ENCODE measurements at places on chromosomes 4 and X.
A peak's percentile ranks its signal among the peaks of the same experiment; 100 is the strongest.

GRCh38 chrX:40380655-40381488 is 199.9 kb upstream of the ATP6AP2 start:
- DNase-seq = no peak

DNA sequence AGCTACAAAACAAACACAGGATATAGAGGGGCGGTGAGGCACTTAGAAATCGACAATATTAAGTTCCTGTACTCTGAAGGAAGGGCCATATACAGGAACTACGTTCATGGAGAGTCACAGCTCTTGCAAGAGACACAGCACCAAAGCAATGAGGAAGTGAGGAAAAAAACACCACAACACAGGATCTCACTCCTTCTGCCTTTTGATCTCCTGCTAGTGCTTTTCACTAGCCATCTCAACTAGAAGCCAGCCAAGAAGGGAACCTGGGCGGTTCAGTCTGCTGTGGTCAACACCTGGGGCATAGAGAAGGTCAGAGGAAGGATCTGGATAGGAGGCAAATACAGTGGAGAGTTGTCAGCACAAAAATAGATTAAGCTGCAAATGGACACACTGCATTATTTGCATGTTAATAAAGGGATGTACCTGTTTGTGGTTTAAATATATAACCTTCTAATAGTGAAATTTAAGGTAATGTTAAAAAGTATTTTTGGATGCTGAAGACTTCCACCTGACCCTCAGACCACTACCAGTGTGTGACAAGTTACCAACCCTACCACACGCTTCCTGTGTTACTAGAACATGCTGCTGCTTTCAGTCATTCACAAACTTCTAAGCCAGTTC is 104.6 kb downstream of the DTHD1 start:
- DNase-seq = peak; percentile 69

GRCh38 chr4:81498551-81499099 is 26.9 kb upstream of the RASGEF1B start:
- no peak for DNase-seq

GRCh38 chrX:15674514-15674840 is 9.9 kb upstream of the CLTRN start:
- DNase-seq = no peak

DNA sequence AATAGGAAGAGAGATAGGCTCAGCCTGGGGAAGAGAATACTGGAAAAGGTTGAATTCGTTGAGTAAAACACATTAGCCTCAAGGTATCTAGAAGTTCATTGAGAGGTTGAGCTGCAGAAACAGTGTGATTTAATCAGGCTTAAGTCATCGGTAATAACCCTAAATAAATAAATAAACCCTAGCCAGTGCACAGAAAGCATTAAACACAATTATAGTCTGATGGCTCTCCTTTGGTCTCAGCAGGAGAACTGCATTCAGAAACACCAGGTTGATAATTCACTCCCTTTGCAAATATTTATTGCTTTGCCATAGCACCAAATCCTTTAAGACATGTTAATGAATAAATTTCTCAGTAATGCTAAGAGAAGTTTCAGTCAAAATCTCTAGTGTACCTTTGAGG is 9.6 kb downstream of the DCX start:
- DNase-seq = no peak

GRCh38 chrX:111039606-111040005 is 56.4 kb upstream of the PAK3 start:
- DNase-seq = no peak

GRCh38 chr4:88967883-88968331 is 89.1 kb downstream of the FAM13A start:
- DNase-seq = no peak

- DNase-seq = no peak
Measured at GRCh38 chrX:124555036-124555595, 208.8 kb downstream of the SH2D1A start.

- DNase-seq = peak; percentile 84
Measured at GRCh38 chr4:124018383-124019317, 622.1 kb downstream of the SPRY1 start.

- DNase-seq = no peak
Measured at GRCh38 chr4:38084877-38085711, 124.9 kb downstream of the PTTG2 start.

- peak; percentile 42 for DNase-seq
Measured at GRCh38 chr4:150209140-150209829, 131.0 kb downstream of the DCLK2 start.

- DNase-seq = peak; percentile 66
Measured at GRCh38 chrX:10014462-10015354, 47.5 kb downstream of the CLDN34 start.

DNA sequence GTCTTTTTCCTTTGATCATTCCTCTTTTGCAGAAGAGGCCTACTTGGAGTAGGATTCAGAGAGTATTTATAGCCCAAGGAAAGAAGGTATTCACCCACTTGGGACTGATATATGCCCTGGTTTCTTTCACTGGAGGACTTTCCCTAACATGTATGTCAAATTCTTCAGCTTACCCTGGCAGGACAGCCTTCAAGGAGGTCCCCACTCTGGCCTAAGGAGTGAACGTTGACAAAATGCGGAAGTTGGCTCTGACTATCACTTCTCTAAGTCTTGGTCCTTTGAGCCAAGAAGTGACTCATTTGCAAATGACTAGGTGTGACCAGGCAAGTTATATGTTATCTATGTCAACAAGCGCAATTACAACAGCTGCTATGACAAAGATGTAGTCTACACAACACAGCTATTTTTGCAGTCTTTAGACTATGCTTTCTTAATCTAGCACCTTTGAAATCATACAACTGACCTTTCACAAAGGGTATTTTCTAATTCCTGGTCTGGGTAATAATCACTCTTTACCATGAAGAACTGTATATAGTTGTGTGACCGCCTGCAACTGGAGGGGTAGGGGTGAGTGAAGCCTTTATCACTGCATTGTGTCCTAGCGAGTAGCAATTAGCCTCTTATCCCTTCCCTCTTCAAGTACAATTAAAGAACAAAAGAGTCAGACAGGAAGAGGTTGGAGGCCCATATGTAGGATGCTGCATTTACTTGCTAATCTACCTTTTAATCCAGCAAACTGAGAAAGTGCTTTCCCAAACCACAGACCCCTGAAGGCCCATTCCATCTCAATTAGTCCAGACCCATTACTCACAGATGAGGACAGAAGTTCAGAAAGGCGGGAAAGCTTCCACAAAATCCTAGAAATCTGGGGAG is 50.1 kb downstream of the RASGEF1B start:
- no peak for DNase-seq

DNA sequence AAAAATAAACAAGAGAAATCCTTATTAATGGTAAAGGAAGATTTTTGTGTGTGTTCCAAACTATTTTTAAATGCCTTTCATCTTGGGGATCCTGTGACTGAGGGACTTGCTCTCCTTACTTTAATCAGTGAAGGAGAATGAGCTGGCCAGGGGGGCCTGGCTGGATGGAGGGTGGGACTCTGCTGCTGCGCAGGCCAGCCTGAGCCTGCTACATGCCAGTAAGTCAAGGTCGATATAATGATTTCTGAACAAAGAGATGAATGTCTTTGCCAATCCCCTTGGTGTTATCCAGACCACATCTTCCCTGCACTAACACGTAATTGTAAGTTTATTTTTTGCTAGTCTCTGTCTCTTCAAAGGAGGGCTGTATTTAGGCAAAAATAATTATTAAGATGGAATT is 1679.2 kb upstream of the TENM3 start:
- DNase-seq = no peak

DNA sequence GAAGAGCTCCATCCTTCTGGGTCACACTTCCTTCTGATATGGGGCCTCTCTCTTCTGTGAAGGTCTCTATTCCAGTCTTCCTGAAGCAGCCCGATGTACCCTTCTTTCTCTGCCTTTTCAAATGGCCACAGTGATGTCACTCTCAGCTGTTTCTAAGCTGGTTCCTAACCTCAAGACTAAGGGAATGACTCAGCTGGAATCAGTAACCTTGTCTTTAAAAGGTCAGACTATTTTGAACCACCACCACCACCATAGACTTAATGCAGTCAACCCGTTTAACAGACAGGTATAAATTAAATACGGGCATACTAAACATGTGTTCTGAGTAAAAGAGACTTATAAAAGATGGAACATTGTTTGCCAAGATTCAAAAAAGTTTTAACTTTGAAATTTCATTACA is 121.0 kb downstream of the PPA2 start:
- DNase-seq = no peak

- peak; percentile 78 for DNase-seq
Measured at GRCh38 chr4:173505924-173506518, 24.0 kb downstream of the HAND2 start.

- DNase-seq = no peak
Measured at GRCh38 chr4:25446611-25447010, 69.5 kb downstream of the ANAPC4 start.

GRCh38 chrX:16212436-16212835 is 45.2 kb downstream of the MAGEB17 start:
- DNase-seq = no peak

DNA sequence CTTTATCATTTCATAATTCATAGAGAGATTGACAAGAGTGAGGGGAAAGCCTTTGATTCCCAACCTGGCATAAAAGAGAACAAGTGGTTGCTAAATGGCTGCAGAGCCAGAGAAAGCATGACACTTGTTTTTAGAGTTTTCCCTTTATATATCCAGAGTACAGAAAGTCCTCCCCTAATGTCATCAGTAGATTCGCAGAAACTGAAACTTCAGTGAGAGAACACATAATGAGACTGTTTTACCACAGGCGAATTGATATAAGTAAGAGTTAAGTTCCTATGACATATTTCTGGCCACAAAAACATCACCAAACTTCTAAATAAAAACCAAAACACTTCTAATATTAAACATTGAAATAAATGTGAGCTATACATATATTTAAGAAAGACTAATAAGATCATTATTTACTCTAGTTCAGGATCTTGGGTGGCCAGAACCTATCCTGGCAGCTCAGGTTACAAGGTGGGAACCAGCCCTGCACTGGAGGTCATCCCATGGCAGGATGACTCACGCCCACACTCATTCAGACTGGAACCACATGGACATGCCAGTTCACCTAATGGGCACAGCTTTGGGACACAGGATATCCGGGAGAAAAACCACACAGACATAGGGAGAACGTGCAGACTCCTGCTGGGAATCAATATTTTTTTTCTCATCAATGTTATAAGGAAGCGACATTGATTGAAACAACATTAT is 35.5 kb downstream of the NWD2 start:
- DNase-seq = no peak

DNA sequence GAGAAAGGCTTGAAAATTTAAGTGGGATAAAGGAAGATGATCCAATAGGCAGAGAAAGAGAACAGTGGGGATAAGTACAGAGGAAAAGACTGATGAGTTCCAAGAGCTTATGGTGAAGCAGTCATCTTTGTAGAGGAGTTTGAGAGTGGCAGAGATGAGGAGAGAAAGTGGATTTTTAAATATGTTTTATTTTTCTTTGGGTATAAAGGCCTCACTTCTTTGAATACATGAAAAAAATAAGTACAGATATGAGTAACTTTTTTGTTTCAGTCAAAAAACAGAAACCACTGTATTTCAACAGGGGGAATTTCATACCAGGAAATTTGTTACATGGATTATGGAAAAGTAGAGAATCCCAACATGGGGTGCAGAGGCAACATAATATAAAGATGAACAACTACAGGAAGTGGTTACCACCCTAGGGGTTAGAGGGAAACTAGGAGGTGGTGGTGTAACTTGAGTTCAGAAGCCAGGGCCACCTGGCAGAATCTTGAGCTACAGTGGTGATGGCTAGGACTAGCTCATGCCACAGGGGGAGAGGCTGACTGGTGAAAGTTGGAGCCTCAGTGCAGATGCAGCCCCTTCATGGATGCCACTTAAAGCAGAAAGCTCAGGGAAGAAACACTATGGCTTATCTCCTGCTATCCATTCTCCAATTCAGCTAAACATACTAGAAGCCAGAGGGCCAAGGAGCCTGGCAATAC is 3.4 kb upstream of the CYBB start:
- DNase-seq = peak; percentile 58

DNA sequence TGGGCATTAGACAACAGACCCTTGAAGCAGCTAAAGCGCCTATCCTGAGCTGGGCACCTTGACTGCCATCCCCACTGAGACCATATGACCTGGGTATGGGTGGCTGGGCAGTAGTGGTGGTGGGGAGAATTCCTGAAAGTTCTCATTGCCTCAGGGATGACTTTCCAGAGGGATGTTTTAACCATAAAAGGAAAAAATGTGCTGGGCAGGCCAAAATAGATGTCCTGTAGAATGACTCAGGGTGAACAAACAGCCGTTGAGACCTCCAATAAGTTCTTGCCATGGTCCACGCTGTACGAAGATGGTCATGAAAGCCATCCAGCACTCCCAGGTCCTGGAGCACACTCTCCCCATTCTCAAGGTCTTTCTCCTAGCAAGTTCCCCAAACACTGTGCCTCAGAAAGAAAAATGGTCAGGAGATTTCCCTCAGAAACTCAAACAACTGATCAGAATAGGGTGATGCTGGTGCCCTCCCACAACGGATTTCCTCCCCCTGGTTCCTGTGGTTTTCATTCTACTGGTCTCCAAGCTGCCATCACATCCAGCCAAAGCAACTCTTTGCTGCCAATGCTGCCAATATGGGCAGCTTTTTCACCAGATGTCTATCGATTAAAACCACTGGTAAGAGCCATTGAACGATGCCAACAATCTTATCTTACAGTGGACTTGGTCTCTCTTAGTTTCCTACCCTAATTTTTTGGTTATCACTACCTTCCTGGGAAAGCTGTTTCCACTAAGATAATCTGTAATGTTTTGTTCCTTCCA is 11.2 kb downstream of the CDKN2AIP start:
- no peak for DNase-seq

DNA sequence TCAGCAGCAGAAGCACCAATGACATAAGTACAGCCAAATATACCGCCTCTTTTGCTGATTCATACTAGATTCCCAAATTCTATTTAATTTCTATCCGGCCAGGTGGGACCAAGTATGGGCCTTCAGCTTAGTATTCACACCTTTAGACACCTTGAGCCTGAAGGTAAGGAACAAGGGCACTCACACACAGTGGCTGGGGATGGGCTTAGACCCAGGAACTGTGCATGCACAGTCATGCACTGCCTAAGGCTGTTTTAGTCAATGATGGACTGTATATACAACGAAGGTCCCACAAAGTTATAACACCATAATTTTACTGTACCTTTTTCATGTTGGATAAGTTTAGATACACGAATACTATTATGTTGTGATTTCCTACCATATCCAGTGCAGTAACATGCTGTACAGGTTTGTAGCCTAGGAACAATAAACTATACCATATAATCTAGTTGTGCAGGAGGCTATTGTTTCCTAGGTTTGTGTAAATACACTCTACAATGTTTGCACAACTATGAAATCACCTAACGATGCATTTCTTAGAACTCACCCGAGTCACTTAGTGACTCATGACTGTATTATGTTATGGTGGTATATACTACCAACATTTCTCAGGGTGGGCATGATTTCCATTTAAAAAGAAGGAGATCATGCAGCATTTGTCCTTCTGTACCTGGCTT is 9.7 kb upstream of the CLNK start:
- no peak for DNase-seq

DNA sequence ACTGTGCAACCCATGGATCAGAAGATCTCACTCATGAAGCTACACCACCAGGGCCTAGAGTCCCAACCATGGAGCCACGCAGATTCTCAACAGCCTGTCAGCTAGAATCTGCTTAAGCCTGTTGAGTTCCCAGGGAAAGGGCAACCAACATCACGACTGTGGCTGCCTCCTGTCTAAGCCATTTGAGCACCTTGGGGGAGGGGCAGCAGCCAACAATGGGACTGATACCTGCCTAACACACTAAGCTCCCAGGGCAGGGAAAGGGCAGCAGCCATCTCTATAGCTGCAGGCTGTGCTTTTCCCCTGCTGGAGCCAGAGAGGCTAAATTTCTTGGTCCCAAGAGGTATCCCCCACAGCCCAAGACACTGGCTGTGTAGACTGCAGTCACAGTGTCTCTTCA is 96.5 kb upstream of the TCEAL2 start:
- no peak for DNase-seq

GRCh38 chr4:173386751-173387150 is 12.2 kb downstream of the SCRG1 start:
- no peak for DNase-seq
